CD4-positive, alpha-beta T cell treated with Interleukin-4 for 4 hours (primary cell): ENCODE measurements at places on chromosomes 16 and 17.

- DNase-seq, result no peak
Measured at GRCh38 chr17:55588446-55589242, 77.4 kb upstream of the SMIM36 start.

- no peak for DNase-seq
Measured at GRCh38 chr16:54268766-54269165, 17.8 kb downstream of the IRX3 start.

- DNase-seq, result no peak
Measured at GRCh38 chr17:31803494-31804213, 55.4 kb downstream of the COPRS start.

- DNase-seq, result no peak
Measured at GRCh38 chr17:41813699-41814124, 908 bp downstream of the FKBP10 start.

DNA sequence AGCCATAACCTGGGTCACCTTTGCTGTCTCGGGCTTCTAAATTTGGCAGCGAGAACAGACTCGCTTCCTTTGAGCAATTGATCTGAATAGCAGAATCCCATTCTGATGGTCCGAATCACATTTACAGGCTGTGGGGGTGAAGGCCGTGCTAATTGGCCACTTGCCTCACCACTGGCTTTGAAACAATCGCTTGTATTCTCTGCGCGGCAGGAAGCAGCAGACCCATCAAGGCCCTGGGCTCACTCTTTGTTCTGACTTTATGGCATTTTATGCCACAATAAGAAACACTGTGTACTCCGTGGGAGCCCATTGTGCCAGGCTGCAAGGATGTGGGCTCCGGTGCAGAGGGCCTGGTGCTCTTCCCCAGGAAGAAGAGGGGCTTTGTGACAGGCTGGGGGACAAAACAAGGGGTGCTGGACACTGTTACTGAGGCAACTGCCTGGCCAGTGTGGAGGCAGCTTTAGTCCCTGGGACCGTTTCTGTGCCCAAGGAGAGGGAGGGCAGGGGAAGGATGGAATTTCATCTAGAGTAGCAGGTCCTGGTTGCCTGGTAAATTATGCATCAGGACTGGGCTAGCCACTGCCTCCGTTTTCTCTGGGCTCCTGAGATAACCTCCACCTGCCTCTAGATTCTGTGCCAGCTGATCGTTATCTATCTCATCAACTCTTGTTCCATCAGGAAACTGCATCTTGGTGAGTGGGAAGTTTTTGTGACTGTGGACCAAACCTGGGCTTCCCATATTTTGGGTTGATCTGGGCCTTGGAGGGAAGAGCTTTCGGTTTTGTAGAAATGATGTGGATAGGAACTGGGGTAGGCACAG, 78.5 kb downstream of the MRC2 start:
- no peak for DNase-seq
